Naive thymus-derived CD8-positive, alpha-beta T cell (primary cell): ENCODE measurements at places on chromosomes 5 and 9.

- no peak for DNase-seq
- no peak overlapping the region for H3K4me3 ChIP-seq
- no peaks in the 10 kb centered on the region for H3K36me3 ChIP-seq
- no peaks in the 10 kb centered on the region for H3K4me1 ChIP-seq
- no peak overlapping the region for H3K27ac ChIP-seq
Measured at GRCh38 chr9:34734720-34735119, 24.8 kb upstream of the CCL21 start.

GRCh38 chr5:8843771-8844170 lies 702.1 kb downstream of the SEMA5A start:
- no peak for DNase-seq
- no peaks in the 10 kb centered on the region for H3K27me3 ChIP-seq
- H3K4me3 ChIP-seq, result no peak overlapping the region

DNA sequence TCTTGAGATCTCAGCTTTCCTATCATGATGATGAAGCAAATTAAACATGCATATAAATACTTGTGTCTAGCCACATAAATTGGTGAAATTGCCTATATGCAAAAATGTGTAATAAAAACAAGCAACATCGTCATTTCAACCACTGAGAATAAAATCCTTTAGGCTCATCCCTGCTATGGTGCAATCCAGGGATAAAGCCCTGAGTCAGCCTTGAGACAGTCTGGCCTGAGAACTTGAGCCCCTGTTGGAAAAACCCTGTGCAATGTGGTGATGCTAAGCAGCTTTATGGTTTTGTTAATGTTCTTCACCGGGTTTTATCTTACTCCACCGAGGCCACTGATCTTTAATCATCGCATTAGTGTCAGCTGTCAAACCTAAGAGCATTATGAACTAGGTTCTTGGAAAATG lies 170.5 kb downstream of the DCP2 start:
- no peak overlapping the region for H3K4me3 ChIP-seq
- no peak overlapping the region for H3K27ac ChIP-seq
- no peaks in the 10 kb centered on the region for H3K27me3 ChIP-seq
- no peaks in the 10 kb centered on the region for H3K36me3 ChIP-seq

GRCh38 chr5:74221413-74221812 lies 419.1 kb downstream of the ENC1 start:
- no peaks in the 10 kb centered on the region for H3K4me1 ChIP-seq
- no peak overlapping the region for H3K27ac ChIP-seq
- H3K36me3 ChIP-seq, result no peaks in the 10 kb centered on the region
- DNase-seq, result no peak

DNA sequence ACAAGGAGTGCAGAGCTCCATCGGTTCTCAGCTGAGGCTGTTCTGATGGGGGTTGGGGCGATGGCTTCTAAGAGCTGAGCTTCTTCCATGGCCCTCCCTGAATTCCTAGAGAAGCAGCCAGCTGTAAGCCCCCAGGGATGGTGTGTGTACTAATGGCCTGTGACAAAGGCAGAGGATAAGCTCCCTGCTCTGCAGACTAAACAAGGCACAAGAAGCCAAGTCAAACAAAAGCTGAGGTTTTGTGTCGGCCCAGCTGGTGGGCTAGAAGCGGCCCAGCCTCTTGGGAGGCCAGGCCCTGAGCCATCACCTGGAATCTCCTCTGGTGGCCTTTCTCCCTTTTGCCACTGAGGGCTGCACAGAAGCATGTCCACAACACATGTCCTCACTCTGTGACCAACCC lies 75.0 kb upstream of the XPA start:
- peaks cover 19% of the 10 kb centered on the region for H3K27me3 ChIP-seq
- H3K27ac ChIP-seq, result no peak overlapping the region
- DNase-seq, result no peak
- no peaks in the 10 kb centered on the region for H3K4me1 ChIP-seq
- H3K4me3 ChIP-seq, result no peak overlapping the region
- no peaks in the 10 kb centered on the region for H3K36me3 ChIP-seq

DNA sequence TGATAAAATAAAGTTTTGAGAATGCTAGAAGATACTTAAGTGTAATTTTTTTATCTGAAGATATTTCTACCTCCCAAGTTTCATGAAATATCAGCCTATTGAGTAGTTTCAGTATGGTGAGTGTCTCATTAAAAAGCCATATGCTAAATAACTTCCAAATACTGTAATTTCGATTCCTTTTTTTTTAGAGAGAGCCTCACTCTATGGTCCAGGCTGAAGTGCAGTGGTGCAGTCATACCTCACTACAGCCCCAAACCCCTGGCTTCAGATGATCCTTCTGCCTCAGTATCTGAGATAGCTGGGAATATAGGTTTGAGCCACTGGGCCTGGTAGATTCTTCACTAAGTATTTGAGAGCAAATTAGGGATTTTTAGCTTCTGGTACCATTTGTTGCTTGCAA lies 24.5 kb downstream of the CDC42SE2 start:
- peaks cover 6% of the 10 kb centered on the region for H3K36me3 ChIP-seq
- peak overlapping the region; percentile 87 for H3K4me3 ChIP-seq
- H3K27me3 ChIP-seq, result no peaks in the 10 kb centered on the region
- DNase-seq, result no peak

GRCh38 chr5:148793261-148793660 lies 33.1 kb upstream of the ADRB2 start:
- no peaks in the 10 kb centered on the region for H3K36me3 ChIP-seq
- H3K27ac ChIP-seq, result no peak overlapping the region
- no peaks in the 10 kb centered on the region for H3K27me3 ChIP-seq

- H3K27me3 ChIP-seq, result peaks cover 8% of the 10 kb centered on the region
- no peak overlapping the region for H3K27ac ChIP-seq
- no peaks in the 10 kb centered on the region for H3K4me1 ChIP-seq
- no peaks in the 10 kb centered on the region for H3K36me3 ChIP-seq
- no peak overlapping the region for H3K4me3 ChIP-seq
Measured at GRCh38 chr5:66840511-66841013, 244.4 kb downstream of the MAST4 start.

DNA sequence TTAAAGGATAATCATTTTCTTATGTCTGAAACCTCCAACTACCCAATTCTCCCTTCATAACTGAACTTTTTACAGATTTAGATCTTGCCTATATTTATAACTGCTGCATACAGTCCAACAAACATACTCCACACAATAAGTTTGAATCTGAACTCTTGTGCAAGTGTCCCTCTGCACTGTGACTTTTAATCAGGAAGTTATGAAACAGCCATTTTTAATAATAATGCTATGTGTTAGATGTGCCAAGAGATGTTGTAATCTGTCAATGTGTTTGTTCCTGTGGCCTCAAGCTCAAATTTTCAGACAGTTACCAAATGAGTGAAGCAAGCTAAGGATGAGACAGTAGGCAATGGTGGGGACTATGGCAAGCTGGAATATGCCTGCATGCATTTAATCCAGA lies 57.6 kb upstream of the MTAP start:
- no peaks in the 10 kb centered on the region for H3K27me3 ChIP-seq
- no peak overlapping the region for H3K27ac ChIP-seq
- no peak for DNase-seq
- no peak overlapping the region for H3K4me3 ChIP-seq
- no peaks in the 10 kb centered on the region for H3K4me1 ChIP-seq

GRCh38 chr5:172111852-172112225 lies 76.2 kb downstream of the STK10 start:
- no peaks in the 10 kb centered on the region for H3K27me3 ChIP-seq
- H3K4me1 ChIP-seq, result peaks cover 34% of the 10 kb centered on the region
- peak overlapping the region; percentile 98 for H3K27ac ChIP-seq
- no peak for DNase-seq

DNA sequence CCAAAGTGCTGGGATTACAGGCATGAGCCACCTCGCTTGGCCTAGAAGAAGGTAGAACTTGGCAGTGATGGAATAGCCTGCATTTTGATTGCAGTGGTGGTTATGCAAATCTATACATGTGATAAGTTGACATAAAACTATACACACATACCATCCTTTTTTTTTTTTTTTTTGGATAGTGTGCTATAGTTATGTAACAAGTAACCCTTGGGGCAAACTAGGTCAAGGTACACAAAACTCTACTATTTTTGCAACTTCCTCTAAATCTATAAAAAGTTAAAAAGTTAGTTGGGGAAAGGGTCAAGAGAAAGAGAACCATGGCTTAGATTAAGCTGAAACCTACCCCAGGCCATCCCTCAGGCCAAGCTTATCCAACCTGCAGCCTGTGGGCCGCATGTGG lies 11.1 kb downstream of the TRIM14 start:
- no peak for DNase-seq
- no peaks in the 10 kb centered on the region for H3K27me3 ChIP-seq
- peaks cover 25% of the 10 kb centered on the region for H3K36me3 ChIP-seq
- H3K4me1 ChIP-seq, result peaks cover 88% of the 10 kb centered on the region

GRCh38 chr5:57887851-57888621 lies 405.4 kb upstream of the ACTBL2 start:
- H3K36me3 ChIP-seq, result no peaks in the 10 kb centered on the region
- DNase-seq, result no peak
- H3K4me1 ChIP-seq, result no peaks in the 10 kb centered on the region
- no peak overlapping the region for H3K27ac ChIP-seq
- H3K4me3 ChIP-seq, result no peak overlapping the region
- H3K27me3 ChIP-seq, result no peaks in the 10 kb centered on the region

DNA sequence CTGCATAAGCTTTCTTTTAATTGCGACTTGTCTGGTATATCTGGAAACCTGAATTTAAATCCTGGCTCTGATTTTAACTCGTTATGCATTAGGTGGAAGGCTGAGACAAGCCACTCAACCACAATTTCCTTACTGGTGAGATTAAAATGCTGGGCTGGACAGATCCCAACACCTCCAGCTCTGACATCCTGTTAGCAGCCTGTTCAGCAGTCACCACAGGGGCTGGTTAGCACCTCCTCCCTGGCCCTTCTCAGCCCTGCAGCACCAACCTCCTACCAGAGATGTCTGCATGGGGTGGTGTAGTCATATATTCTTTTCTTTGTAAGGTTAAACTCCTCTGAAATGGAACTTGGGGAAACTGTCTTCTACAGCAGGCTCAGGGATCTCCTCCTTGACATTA lies 156.5 kb upstream of the NFIL3 start:
- H3K27ac ChIP-seq, result no peak overlapping the region
- H3K36me3 ChIP-seq, result no peaks in the 10 kb centered on the region
- no peak for DNase-seq
- H3K27me3 ChIP-seq, result peaks cover 4% of the 10 kb centered on the region
- H3K4me3 ChIP-seq, result no peak overlapping the region
- no peaks in the 10 kb centered on the region for H3K4me1 ChIP-seq

- DNase-seq, result no peak
- H3K4me3 ChIP-seq, result no peak overlapping the region
- no peaks in the 10 kb centered on the region for H3K4me1 ChIP-seq
Measured at GRCh38 chr5:6590581-6590980, 42.3 kb downstream of the NSUN2 start.

GRCh38 chr9:105043370-105043936 lies 115.5 kb upstream of the ABCA1 start:
- no peak overlapping the region for H3K4me3 ChIP-seq
- H3K27ac ChIP-seq, result no peak overlapping the region
- no peak for DNase-seq
- H3K4me1 ChIP-seq, result no peaks in the 10 kb centered on the region
- no peaks in the 10 kb centered on the region for H3K27me3 ChIP-seq

- H3K4me1 ChIP-seq, result peaks cover 2% of the 10 kb centered on the region
- H3K36me3 ChIP-seq, result no peaks in the 10 kb centered on the region
- no peaks in the 10 kb centered on the region for H3K27me3 ChIP-seq
- H3K4me3 ChIP-seq, result no peak overlapping the region
- no peak for DNase-seq
- no peak overlapping the region for H3K27ac ChIP-seq
Measured at GRCh38 chr9:31996331-31996730, 388.1 kb upstream of the ACO1 start.

DNA sequence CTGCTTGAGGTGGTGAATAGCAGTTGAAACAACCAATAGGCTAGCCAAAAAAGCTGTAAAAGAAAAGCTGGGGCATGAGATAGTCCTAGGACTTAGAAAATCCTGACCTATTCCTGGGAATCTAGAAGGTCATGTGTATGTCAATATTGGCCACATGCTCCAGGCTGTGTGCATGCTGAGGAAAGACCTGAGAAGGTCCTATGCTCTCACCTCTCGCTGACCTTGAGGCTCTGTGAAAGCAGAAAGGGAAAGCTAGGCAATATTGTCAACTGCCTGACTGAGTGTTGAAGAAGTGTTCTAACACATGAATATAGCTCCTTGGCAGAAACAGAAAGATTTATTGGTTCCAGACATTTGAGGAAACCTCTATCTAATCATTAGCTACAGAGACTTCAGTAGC lies 19.8 kb downstream of the TAS2R1 start:
- H3K4me3 ChIP-seq, result no peak overlapping the region
- no peak overlapping the region for H3K27ac ChIP-seq
- H3K36me3 ChIP-seq, result no peaks in the 10 kb centered on the region
- H3K4me1 ChIP-seq, result no peaks in the 10 kb centered on the region
- no peak for DNase-seq
- H3K27me3 ChIP-seq, result no peaks in the 10 kb centered on the region

DNA sequence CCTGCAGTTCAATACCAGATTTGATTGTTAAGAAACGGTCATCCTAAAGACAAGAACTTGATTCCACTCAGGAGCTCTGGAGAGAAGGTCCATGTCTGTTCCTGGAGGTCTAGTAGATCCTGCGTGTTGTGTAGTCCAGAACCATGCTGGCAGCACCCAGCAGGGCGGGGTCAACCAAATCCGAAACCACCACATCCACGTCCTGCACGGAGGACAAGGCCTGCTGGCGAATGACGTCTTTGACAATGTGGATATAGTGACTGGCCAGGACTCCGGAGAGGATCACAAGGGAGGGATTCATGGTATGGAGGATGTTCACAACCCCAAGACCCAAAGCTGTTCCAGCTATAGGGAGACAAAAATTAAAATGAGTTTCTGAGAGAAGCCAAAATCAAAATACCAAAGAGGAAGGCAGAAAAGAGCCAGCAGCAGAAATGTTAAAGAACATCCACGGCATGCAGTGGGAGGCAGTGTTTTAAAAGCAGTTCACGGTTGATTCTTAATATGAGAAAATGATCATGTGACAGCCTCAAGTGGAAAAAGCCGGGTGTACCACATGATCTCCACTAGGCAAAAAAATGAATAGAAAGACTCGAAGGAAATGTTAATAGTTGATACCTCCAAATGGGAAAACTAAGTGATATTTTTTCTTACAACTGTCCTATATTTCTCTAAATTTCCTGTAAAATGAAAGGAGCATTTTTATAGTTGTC lies 26.7 kb downstream of the CLTA start:
- no peaks in the 10 kb centered on the region for H3K27me3 ChIP-seq
- peak overlapping the region; percentile 45 for H3K27ac ChIP-seq
- no peak for DNase-seq
- no peak overlapping the region for H3K4me3 ChIP-seq

- no peak for DNase-seq
- peaks cover 28% of the 10 kb centered on the region for H3K36me3 ChIP-seq
- no peak overlapping the region for H3K27ac ChIP-seq
- no peaks in the 10 kb centered on the region for H3K27me3 ChIP-seq
Measured at GRCh38 chr5:62475072-62475471, 62.5 kb downstream of the IPO11 start.
